ENCODE measurements at places on chromosomes 3 and 15. TPM values are rescaled to one million over a fixed set of nuclear protein-coding genes. Genes with fewer than 3 reads are reported as not detected.
A peak's percentile ranks its signal among the peaks of the same experiment; 100 is the strongest.

Gene NPAP1
- polyA plus RNA-seq: not detected

Gene HYAL3
- polyA plus RNA-seq: 12.8 TPM

Gene CGNL1
- polyA plus RNA-seq: 6.9 TPM

Gene RPL32
- 1,075 TPM for polyA plus RNA-seq

Gene ZKSCAN7
- 0.83 TPM for polyA plus RNA-seq

Gene RPL29
- 2,233 TPM for polyA plus RNA-seq

Gene GP9
- polyA plus RNA-seq: not detected

Gene TSC22D2
- 7.6 TPM for polyA plus RNA-seq

Gene EIF5A2
- 3.7 TPM for polyA plus RNA-seq

Gene CLDN18
- polyA plus RNA-seq: not detected

Gene TMEM212
- 0.14 TPM for polyA plus RNA-seq

Gene DHFR2
- 0.65 TPM for polyA plus RNA-seq

Gene GNAT1
- not detected for polyA plus RNA-seq

Gene LDHAL6B
- polyA plus RNA-seq: not detected

Gene IQCF5
- not detected for polyA plus RNA-seq

Gene CFAP92
- polyA plus RNA-seq: 0.10 TPM

Gene TGM4
- 0.11 TPM for polyA plus RNA-seq

Gene PTPRG
- polyA plus RNA-seq: 8.9 TPM

Gene FAM174B
- polyA plus RNA-seq: 22.9 TPM

- H3K4me1 ChIP-seq: peaks cover 19% of the 10 kb centered on the region
- H3K27ac ChIP-seq: peak overlapping the region; percentile 74
- no peaks in the 10 kb centered on the region for H3K36me3 ChIP-seq
- no peaks in the 10 kb centered on the region for H3K27me3 ChIP-seq
Measured at GRCh38 chr15:92714077-92714476, 58.5 kb upstream of the FAM174B start.

- no peak for DNase-seq
- no peaks in the 10 kb centered on the region for H3K36me3 ChIP-seq
- H3K4me1 ChIP-seq: no peaks in the 10 kb centered on the region
- H3K27me3 ChIP-seq: no peaks in the 10 kb centered on the region
- no peak overlapping the region for H3K27ac ChIP-seq
Measured at GRCh38 chr3:83873550-83873949, 1085.2 kb upstream of the CADM2 start.

GRCh38 chr15:72824112-72824511 is 40.6 kb upstream of the ADPGK start:
- no peaks in the 10 kb centered on the region for H3K36me3 ChIP-seq
- H3K4me1 ChIP-seq: no peaks in the 10 kb centered on the region
- no peak overlapping the region for H3K27ac ChIP-seq
- H3K4me3 ChIP-seq: no peak overlapping the region

GRCh38 chr3:8872261-8872660 is 91.0 kb downstream of the RAD18 start:
- H3K27ac ChIP-seq: no peak overlapping the region
- no peaks in the 10 kb centered on the region for H3K36me3 ChIP-seq
- DNase-seq: no peak
- H3K4me3 ChIP-seq: no peak overlapping the region
- no peaks in the 10 kb centered on the region for H3K27me3 ChIP-seq
- H3K4me1 ChIP-seq: peaks cover 23% of the 10 kb centered on the region

DNA sequence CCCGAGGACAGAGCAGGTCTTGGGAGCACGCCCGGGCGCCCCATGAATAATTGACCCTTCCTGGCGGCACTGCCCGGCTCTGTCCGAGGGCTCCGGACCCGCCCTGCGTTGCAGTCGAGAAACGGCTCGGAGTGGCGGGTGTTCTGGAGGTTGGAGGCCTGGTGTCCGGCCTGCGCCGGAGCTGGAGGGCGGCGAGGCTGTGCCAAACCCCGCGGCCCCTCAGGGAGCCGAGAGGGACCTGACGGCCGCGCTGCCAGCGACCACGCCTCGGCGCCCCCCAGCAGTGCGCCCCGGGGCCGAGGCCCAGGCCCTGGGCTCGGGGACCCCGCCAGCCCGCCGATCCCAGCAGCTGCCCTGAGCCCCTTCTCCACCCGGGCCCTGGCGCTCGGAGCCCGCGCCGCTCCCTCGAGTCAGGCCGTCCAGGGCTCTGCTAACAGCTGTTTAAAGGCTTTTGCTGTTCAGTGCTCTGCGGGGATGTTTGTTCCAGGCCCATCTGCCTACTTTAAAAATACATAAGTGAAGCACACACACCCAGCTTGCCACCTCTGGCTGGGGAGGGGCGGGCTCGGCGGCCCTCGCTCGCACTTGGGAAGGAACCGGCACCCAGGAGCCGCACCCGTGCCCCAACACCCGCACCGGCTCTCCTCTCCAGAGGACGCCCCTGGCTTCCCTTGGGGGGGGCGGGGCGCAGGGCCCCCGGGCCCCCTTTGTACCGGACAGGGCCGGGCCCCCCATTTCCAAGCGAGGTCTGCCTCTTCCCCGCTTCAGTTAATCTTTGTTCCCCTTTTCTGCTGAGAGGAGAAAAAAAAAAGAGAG is 730 bp upstream of the ZNF710 start:
- peak overlapping the region; percentile 63 for H3K4me3 ChIP-seq
- H3K36me3 ChIP-seq: no peaks in the 10 kb centered on the region
- peaks cover 52% of the 10 kb centered on the region for H3K4me1 ChIP-seq
- DNase-seq: peak; percentile 37
- H3K27ac ChIP-seq: peak overlapping the region; percentile 66

DNA sequence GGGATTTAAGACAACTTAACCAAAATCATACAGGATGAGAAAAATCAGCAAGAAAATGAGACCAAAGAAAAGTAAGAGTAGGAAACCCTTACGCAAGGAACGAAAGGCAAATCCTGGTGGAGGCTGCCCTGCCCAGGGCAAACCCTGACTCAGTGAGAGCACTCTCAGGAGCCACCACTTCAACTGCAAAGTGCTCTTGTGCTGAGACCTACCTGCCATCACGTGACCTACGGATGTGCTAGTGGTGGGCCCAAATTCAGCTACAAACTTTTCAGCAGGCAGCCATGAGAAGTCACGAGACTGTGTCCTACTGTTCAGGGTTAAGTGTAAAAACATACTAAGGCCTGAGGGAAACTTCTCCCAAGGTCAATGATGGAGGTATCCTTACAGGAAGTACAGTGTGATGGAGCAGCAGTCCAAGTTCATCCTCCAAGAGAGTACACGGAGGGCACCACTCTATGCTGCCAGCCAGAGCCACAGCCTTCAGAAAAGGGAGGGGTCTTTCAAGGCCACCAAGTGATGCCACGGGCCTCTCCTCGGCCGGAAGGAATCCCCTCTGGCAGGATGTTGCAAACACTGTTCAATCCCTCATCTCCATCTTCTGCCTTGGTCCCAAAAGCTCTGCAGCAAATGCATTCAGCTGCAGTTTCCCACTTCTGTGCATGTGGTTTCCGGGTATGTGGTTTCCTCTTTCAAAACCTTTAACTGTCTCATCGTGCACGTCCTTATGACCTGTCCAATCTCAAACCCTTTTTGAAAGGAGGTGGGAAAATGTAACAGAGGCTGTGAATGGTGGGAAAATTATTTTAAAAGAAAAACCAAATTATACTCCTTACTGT is 9.5 kb downstream of the CHSY1 start:
- H3K36me3 ChIP-seq: no peaks in the 10 kb centered on the region
- DNase-seq: no peak
- no peak overlapping the region for H3K27ac ChIP-seq
- H3K4me3 ChIP-seq: no peak overlapping the region
- peaks cover 47% of the 10 kb centered on the region for H3K4me1 ChIP-seq

- H3K4me3 ChIP-seq: no peak overlapping the region
- H3K4me1 ChIP-seq: no peaks in the 10 kb centered on the region
- H3K27ac ChIP-seq: no peak overlapping the region
- no peak for DNase-seq
- H3K36me3 ChIP-seq: no peaks in the 10 kb centered on the region
Measured at GRCh38 chr3:24069045-24069444, 124.0 kb downstream of the NR1D2 start.

GRCh38 chr15:38536201-38536676 is 28.4 kb downstream of the RASGRP1 start:
- DNase-seq: no peak
- H3K4me3 ChIP-seq: no peak overlapping the region
- no peaks in the 10 kb centered on the region for H3K36me3 ChIP-seq

DNA sequence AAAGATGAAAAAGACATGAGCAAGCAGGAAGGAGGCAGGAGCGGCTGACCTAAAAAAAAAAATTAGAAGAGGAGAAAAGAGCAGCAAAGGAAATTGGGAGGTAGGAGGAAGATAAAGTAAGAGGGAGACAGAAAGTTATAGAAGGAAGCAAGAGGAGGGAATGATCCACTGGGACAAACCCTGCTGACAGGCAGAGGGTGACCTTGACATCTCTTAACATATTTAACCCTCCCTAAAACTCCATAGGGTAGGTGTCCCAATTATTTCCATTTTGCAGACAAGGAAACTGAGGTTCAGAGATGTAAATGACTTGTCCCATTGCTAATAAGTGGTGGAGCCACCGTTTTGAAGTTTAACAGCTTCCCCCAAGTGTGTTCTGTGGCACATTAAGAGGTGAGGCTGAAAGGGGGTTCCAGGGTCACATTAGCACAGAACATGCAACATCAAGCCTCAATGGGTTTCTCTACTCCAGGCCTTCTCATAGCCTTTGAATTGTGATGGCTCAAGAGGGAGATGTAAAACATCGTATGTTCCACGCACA is 37.4 kb upstream of the PRICKLE2 start:
- H3K27me3 ChIP-seq: peaks cover 4% of the 10 kb centered on the region
- no peak overlapping the region for H3K4me3 ChIP-seq
- H3K4me1 ChIP-seq: peaks cover 17% of the 10 kb centered on the region

GRCh38 chr15:56533731-56534403 is 68.9 kb upstream of the MNS1 start:
- no peak overlapping the region for H3K4me3 ChIP-seq
- H3K4me1 ChIP-seq: no peaks in the 10 kb centered on the region
- no peak for DNase-seq
- no peaks in the 10 kb centered on the region for H3K36me3 ChIP-seq

- no peaks in the 10 kb centered on the region for H3K4me1 ChIP-seq
- no peaks in the 10 kb centered on the region for H3K27me3 ChIP-seq
- no peak overlapping the region for H3K27ac ChIP-seq
- no peaks in the 10 kb centered on the region for H3K36me3 ChIP-seq
Measured at GRCh38 chr3:59659755-59660154, 609.9 kb upstream of the CFAP20DC start.

DNA sequence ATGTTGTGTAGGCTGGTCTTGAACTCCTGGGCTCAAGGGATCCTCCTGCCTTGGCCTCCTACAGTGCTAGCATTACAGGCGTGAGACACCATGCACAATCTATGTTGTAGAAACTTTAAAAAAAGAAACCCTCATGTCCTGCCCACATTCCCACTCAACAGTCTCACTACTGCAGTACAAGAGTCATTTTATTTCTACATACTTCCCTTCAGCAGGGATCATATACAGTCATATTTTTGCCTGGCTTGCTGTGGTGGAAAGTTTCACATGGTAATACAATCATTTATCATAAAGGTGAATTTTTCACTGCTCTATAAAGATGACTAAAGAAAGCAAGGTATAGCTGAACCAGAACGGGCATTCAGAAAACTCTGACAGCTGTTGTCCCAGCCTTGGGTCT is 53.8 kb upstream of the PIK3CB start:
- no peaks in the 10 kb centered on the region for H3K27me3 ChIP-seq
- H3K36me3 ChIP-seq: no peaks in the 10 kb centered on the region
- H3K4me3 ChIP-seq: no peak overlapping the region
- no peak overlapping the region for H3K27ac ChIP-seq
- peaks cover 4% of the 10 kb centered on the region for H3K4me1 ChIP-seq

GRCh38 chr15:67897646-67898339 is 57.9 kb upstream of the RNU6-1 start:
- no peaks in the 10 kb centered on the region for H3K4me1 ChIP-seq
- no peaks in the 10 kb centered on the region for H3K36me3 ChIP-seq
- H3K27me3 ChIP-seq: peaks cover 7% of the 10 kb centered on the region
- no peak overlapping the region for H3K27ac ChIP-seq
- DNase-seq: no peak
- H3K4me3 ChIP-seq: no peak overlapping the region

DNA sequence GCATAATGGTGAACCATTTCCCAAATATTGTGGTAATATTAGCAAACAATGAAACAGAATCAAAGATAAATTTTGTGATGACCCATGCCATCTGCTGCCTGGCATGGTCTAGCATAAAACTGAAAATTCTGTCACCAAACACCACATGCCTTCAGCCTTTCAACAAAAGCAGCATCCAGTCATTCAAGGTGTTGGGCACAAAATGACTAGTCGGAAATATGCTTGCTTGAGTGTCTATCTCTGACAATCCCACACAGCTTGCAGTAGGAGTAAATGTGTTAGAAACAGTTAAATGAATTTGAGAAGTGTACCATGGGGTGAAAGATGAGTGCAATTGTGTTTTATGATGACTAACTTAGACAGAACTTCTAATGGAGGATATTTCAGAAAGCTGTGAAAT is 61.7 kb upstream of the CDIN1 start:
- DNase-seq: no peak
- H3K27ac ChIP-seq: no peak overlapping the region
- H3K4me3 ChIP-seq: no peak overlapping the region
- no peaks in the 10 kb centered on the region for H3K27me3 ChIP-seq
- H3K4me1 ChIP-seq: no peaks in the 10 kb centered on the region

DNA sequence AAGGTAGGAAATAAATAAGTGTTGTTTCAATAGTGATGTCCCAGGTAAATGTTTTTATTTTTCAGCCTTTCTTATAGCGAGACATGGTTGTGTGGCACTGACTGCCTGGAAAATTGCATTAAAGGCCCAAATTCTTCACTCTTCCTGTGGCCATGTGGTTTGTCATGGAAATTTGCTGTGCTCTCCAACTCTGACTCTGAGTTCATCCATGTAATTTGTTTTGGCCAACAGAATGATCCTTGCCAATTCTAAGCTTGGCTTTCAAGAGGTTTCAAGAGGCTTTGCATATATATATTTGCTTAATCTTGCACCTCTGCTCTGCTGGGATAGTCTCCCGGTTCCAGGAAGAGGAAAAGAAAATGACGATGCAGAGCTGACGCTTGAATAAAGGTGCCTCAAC is 107.5 kb upstream of the ARHGEF26 start:
- H3K4me1 ChIP-seq: no peaks in the 10 kb centered on the region
- no peak overlapping the region for H3K27ac ChIP-seq
- no peak for DNase-seq
- no peaks in the 10 kb centered on the region for H3K27me3 ChIP-seq

GRCh38 chr15:35499723-35500122 is 46.2 kb downstream of the DPH6 start:
- H3K4me1 ChIP-seq: no peaks in the 10 kb centered on the region
- H3K27me3 ChIP-seq: no peaks in the 10 kb centered on the region
- no peak overlapping the region for H3K27ac ChIP-seq
- no peak for DNase-seq
- H3K4me3 ChIP-seq: no peak overlapping the region

DNA sequence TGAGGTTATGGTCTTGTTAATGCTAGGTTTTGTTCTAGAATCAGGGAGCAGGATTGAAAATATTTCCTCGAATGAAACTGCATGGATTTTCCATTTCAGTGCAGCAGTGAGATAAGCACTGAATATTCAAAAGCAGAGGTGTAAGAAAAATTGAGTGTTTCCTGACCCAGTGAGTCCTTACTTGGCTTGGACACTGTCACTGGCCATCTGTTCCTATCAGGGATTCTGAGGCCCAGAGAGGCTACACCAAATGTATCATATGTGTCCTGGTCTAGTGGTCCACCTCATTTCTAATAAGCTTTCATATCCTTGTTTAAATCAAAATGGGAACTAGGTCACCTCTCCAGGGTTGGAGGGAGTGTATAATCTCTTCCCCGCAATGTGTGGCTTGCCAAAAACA is 61.1 kb upstream of the RAD18 start:
- no peaks in the 10 kb centered on the region for H3K36me3 ChIP-seq
- no peak overlapping the region for H3K27ac ChIP-seq
- H3K27me3 ChIP-seq: no peaks in the 10 kb centered on the region
- no peaks in the 10 kb centered on the region for H3K4me1 ChIP-seq
- DNase-seq: no peak
- no peak overlapping the region for H3K4me3 ChIP-seq

GRCh38 chr15:87118435-87118834 is 1038.8 kb downstream of the AGBL1 start:
- no peaks in the 10 kb centered on the region for H3K36me3 ChIP-seq
- H3K4me1 ChIP-seq: no peaks in the 10 kb centered on the region
- H3K4me3 ChIP-seq: no peak overlapping the region
- no peak overlapping the region for H3K27ac ChIP-seq

All from endothelial cell of umbilical vein (primary cell).